ENCODE measurements at places on chromosomes 1 and 21.
A peak's percentile ranks its signal among the peaks of the same experiment; 100 is the strongest.

DNA sequence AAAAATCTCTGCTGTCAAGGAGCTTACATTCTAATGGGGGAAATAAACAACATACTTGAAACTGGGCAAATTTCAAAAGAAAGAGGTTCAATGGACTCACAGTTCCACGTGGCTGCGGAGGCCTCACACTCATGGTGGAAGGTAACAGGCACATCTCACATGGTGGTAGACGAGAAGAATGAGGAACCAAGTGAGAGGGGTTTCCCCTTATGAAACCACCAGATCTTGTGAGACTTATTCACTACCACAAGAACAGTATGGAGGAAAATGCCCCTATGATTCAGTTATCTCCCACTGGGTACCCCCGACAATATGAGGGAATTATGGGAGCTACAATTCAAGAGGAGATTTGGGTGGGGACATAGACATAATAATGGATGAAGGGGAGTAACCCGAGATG is 226.4 kb downstream of the ZP4 start:
- no peak for DNase-seq

DNA sequence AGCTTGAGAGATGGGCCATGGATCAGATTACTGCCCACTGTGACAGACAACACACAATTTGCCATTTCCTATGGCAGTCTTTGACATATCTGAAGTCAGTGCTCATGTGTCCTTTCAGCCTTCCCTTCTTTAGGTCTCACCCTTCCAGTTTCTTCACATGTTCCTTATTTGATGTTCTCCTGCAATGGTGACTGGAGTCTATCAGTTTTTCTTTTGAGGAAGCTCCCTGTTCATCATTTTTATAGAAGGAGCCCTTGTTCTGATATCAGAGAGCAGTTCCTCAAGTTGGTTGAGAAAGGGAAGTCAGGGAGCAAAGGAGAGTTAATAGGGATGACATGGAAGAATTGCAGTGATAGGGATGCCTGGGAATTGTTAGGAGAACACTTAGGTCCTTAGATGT is 42.2 kb downstream of the DISC1 start:
- no peak for DNase-seq

GRCh38 chr1:153816283-153816889 is 41.2 kb downstream of the SLC27A3 start:
- DNase-seq = no peak

DNA sequence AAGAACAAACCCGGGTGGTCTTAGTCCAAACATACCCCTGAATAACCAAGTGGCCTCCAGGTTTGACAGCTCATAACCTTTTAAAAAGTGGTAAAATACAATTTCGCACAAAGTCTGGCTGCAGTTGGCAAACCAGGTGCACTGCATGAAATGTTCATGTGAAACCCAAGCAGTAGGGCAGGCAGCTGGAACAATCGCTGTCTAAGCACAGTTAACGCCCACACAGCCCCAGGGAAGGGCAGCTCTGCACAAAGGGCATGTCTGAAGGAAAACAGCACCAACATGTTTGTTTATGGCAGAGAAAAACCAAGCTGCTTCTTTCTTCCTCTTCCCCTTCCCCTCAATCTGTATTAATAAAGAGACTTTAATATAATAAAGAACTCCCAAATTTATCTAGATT is 49.5 kb downstream of the KIAA1614 start:
- DNase-seq = no peak

DNA sequence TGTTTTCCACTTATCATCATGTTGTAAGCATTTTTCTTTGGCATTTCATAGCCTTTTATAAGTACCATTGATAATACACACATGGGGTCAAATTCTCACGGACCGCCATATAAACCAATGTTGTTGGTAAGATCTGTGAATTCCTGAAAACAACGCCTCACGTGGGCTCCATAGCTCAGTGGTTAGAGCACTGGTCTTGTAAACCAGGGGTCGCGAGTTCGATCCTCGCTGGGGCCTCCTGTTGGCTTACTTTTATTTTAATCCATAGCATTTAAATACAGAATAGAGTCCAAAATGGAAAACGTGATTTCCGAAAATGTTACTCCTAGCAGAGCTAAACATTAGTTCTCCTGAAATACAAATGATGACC is 83.1 kb downstream of the HHIPL2 start:
- DNase-seq = peak; percentile 81

- DNase-seq = no peak
Measured at GRCh38 chr21:33973268-33973667, 57.7 kb upstream of the ATP5PO start.

DNA sequence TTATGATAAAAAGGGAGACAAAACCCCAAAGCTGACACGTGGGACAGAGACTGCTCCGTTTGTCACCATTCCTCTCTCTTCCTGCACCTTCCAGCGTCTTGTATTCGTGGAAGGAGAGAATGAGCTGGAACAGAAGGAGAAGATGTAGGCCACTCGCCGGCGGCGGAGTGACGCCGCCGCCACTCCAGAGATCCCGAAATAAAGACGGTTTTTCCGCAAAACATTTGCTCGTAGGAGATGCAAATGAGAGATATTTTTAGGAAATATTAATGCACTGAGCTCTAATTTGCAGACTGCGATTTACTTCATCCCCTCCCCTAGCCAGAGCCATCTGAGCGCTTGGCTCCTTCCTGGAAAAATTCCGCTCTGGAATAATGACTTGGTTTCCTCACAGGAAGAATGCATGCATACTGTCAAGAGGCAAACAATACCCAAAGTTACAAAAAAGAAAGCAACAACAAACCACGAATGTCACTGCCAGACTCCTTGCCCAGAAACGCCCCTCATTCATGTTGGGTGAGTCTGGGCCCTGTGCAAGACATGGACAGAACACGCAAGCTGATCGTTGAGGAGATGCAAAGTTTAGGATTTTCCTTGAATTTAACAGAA is 18.0 kb upstream of the ADARB1 start:
- no peak for DNase-seq

GRCh38 chr1:36510418-36510817 is 27.7 kb upstream of the CSF3R start:
- no peak for DNase-seq

- DNase-seq = no peak
Measured at GRCh38 chr1:164165466-164165865, 393.5 kb upstream of the PBX1 start.

- DNase-seq = no peak
Measured at GRCh38 chr1:75135573-75136194, 1.5 kb downstream of the LHX8 start.

DNA sequence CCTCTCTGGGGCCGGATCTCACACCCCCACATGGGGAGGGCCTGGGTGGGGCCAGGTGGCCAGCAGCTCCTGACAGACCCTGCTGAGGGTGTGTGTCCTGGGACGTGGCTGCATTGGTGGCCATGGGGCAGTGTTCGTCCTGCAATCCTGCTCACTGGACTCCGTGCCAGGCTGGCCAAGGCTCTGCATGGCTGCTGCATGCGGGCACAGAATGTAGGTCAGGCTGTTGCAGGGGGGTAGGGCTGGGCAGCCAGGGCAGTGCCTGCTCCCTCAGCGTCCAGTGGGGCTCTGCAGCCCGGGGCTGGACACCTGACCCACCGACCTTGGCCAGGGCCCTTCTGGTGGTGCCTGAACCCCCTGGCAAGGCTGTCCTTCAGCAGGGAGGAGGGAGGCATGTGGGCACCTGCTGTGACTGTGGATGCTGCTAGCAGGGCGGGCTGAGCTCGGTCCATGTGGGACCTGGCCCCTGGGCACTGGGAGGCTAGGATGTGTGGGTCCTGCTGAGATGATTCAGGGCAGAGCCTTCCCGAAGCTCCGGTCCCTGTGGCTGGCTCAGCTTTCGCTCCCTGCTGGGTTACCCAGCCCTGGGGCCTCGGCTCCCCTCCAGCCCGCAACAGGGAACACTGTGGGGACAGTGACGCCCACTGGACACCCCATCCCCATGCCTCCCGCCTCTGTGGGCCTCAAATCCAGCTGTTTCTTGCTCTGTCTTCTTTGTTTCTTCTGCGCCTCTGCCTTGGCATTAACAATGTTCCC is 14.9 kb upstream of the PLCH2 start:
- no peak for DNase-seq

DNA sequence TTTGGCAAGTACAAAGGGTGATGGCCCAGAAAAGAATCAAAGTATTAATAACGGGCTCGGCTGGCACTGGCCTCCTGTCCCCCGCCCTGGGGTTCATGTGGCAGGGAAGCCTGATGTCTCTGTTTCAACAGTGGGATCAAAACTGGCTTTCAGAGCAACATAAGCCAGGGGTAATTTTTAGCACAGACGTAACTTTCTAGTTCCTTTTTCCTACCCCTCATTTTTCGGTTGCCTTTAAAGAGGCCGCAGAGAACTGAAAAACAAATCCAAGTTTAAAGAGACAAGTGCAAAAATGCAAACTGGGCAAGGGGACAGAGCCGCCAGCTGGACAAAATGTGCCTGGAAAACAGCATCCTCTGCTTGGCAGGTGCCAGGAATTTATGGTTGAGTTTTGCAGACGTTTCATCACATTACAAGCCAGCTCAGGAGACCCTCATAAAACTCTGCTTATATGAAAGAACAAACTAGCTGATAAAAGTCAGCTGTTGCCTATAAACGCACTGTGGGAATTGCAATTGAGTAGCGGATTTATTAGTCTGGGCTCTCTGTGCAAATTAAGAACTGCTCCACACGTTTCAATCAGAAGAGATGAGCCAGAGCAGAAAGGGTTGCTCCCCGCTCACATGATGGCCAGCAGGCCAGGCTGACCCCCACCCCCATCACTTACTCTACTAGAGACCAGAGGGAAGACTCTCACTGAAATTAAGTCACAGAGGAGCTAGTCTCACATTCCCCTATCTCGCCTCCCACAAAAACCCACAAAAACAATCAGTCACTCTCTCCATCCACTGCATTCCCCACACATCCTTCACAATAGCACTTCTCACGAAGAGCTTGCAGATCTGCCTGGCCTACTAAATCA is 15.8 kb upstream of the CDCA8 start:
- DNase-seq = no peak

- DNase-seq = no peak
Measured at GRCh38 chr21:43318841-43319781, 107.8 kb downstream of the SIK1 start.

DNA sequence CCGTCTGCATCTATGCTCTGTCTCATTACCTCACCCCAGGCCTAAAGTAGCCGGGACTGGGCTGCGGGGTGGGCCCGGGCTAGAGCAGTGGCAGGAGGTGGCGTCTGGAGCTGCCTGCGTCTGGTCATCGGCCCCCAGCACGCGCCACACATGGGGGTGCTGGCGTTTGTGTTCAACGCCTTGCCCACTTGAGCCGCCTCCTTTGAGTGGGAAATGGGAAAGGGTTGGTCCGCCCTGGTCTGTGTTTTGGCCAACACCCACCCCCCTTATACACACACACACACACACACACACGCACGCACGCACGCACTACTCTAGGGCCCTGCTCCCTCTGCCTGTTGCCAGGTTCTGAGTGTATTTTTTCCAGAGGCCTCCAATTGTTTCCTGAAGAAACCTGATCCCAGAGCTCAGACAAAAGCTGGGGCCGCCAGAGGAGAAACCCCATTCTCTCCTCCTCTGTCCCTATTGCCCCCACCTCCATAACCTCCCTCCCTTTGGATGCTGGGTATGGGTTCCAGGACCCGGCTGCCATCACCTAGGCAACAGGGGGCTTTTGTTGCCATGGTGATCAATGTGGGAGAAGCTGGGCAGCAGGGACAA is 10.1 kb downstream of the VANGL2 start:
- no peak for DNase-seq

DNA sequence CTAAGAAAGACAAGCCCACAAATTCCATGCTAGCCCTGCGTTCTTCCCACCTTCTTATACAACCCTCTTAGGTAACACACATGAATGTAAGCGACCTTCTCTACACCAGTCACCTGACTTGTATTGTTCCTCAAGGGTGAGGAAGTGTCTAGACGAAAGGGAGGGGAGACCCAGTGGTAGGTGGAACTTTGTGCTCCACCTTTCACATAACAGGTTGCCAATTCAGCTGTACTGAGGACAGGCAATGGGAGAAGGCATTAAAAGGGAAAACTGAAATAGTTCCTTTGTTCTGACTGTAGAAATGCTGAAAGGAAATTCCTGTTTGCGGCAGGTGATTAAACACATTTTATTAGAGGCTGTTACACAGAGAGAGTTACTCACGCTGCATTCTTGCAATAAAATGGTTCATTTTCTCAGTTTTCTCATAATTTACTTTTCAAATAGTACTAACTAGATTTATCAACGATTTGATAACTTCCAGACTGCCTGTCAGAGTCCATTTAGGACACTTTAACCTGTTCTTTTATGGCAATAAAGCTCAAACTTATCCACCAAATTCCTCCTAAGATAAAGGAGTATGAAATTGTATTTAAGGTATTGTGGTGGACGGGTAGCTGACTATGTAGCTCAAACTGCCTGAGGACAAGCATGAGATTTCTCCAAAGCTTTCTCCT is 17.8 kb upstream of the CHRM3 start:
- DNase-seq = no peak

GRCh38 chr1:10773376-10773775 is 23.1 kb downstream of the CASZ1 start:
- no peak for DNase-seq

DNA sequence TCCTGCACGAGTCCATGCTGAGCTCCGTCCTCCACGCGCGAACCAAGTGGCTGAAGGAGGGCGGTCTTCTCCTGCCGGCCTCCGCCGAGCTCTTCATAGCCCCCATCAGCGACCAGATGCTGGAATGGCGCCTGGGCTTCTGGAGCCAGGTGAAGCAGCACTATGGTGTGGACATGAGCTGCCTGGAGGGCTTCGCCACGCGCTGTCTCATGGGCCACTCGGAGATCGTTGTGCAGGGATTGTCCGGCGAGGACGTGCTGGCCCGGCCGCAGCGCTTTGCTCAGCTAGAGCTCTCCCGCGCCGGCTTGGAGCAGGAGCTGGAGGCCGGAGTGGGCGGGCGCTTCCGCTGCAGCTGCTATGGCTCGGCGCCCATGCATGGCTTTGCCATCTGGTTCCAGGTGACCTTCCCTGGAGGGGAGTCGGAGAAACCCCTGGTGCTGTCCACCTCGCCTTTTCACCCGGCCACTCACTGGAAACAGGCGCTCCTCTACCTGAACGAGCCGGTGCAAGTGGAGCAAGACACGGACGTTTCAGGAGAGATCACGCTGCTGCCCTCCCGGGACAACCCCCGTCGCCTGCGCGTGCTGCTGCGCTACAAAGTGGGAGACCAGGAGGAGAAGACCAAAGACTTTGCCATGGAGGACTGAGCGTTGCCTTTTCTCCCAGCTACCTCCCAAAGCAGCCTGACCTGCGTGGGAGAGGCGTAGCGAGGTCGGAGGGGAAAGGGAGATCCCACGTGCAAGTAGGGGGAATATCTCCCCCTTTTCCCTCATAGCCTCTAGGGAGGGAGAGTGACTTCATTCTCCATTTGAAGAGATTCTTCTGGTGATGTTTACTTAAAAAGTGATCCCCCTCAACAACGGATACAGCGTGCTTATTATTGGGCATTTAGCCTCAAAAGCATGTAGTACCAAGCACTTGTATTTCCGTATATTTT is 991 bp downstream of the PRMT6 start:
- DNase-seq = peak; percentile 65
